Urinary bladder (tissue), 4 donors: ENCODE measurements at places on chromosomes 7 and 10. TPM values are rescaled to one million over a fixed set of nuclear protein-coding genes. Genes with fewer than 3 reads are reported as not detected.

Gene NME8
- total RNA-seq: not detected

Gene NRCAM
- total RNA-seq: 9.7 TPM

Gene PLAU
- total RNA-seq: 9.5 TPM

Gene VGF
- total RNA-seq: not detected

Gene PDE1C
- total RNA-seq: 20.4 TPM

Gene ABCC2
- total RNA-seq: 2.3 TPM

Gene RTKN2
- total RNA-seq: 12.2 TPM

Gene SPDYE11
- not detected for total RNA-seq

Gene AHCYL2
- 20.3 TPM for total RNA-seq

Gene SMKR1
- not detected for total RNA-seq

Gene ST8SIA6
- 3.7 TPM for total RNA-seq

GRCh38 chr7:158461824-158462223, 125.8 kb downstream of the PTPRN2 start:
- DNase-seq: no peak

- no peak for DNase-seq
Measured at GRCh38 chr10:7756360-7756992, 31.3 kb downstream of the KIN start.

DNA sequence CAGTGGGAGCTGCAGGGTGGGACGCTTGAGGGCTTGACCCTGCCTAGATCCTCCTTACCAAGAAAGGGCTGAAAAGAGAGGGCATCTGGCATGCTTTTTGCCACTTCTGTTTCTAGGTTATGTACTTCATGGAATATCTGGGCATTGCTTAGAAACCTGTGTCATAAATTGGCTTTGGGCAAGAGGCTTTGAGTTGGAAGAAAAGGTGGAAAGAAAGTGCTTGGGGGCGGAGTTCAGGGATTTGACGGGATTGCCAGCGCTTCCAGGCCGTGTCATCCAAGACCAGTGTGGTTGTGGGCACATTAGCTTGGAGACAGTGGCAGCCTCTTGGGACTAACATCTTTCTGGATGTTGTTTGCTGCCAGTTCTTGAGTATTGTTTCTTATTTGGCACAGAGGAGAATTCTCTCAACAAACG, 825 bp downstream of the ZNF862 start:
- no peak for DNase-seq

- no peak for DNase-seq
Measured at GRCh38 chr10:83592337-83592935, 546.9 kb upstream of the GHITM start.

- no peak for DNase-seq
Measured at GRCh38 chr10:31188792-31189406, 130.1 kb upstream of the ZEB1 start.

DNA sequence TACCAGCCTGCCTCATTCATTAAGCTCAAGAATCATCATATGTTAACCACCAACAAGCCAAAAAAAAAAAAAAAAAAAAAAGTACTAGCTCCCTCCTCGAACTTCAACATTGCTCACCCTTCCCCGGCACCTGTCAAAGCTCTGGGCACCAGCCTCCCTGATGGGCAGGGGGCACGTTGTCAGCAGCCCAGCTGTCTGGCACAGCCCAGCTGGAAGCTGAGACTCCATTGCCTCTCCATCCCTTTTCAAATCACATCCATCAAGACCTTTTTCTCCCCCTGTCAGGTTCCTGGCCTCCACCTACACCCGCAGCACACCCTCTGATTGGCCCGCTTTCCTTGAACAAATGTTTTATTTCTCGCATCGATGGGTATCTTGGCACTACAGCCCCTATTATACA, 913.3 kb upstream of the AUTS2 start:
- no peak for DNase-seq

- no peak for DNase-seq
Measured at GRCh38 chr10:71933651-71934050, 30.5 kb upstream of the CHST3 start.

GRCh38 chr10:113988535-113988934, 55.1 kb upstream of the ADRB1 start:
- DNase-seq: no peak

DNA sequence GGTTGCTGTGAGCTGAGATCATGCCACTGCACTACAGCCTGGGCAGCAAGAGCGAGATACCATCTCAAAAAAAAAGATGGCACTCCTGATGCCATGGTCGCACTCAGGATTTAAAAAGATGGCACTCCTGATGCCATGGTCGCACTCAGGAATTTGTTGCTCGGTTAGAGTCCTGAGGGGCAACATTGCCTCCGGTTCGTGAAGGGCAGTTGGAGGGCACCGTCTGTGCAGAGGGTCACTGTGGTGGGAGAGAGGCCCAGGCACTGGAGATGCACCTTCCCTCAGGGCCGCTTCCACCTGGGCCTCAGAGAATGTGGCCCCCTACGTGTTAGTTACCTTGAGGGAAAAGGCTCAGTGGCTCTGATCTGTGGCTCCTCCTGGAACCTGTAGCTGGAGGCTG, 18.3 kb downstream of the GTPBP4 start:
- DNase-seq: no peak

DNA sequence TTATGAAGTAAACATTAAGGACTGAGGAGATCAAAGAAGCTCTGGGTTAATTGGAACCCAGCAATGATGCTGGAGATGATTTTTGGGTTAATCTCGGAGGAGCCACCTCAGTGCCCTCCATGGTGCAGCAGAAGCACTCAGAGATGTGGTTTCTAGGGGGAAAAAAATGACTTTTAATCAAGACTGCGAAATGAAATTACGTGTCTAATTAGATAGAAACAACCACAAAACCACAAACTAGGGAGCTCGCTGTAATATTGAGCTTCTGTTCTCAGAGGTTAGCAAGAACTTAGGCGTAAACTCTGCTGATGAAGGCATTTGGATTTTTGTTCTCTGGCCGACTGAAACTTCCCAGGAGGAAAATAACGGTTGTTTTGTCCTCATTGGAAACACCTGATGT, 319.0 kb downstream of the GRID1 start:
- no peak for DNase-seq

- no peak for DNase-seq
Measured at GRCh38 chr10:93495654-93496321, 624 bp upstream of the CEP55 start.

- DNase-seq: no peak
Measured at GRCh38 chr7:50805447-50806125, 22.9 kb upstream of the GRB10 start.

DNA sequence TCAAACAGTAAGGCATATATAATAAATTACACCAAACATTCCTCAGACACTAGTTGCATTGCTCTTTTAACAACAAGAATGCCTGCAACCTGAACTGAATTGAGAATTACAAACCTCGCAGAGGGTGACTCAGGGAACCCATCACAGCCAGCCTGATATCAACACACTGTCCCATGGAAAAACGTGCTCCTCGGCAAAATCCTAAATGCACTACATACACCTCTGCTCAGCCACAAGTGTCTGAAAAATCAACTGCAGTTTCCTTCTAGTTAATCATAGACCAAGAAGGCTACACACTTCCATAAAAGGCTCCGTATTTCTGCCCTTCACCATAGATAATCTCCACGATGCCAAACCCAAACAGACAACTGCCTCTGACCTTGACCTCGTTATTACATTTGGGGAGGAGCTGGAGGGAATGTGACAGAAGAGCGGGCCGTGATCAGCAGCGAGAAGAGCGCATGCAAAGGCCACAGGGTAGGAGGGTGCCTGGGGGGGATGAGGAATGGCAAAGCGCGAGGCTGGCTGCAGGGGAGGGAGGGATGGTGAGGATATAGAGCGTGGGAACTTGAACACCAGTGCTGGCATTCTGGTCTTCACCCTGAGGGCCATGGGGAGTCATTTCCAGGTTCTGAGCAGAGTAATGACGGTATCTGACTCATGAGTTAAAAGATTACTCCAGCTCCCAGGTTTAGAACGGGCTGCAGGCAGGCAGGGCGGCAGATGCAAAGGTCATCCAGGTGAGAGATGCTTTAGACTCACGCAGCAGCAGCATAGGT, 201.9 kb upstream of the FRMD4A start:
- DNase-seq: no peak

- DNase-seq: no peak
Measured at GRCh38 chr7:3767917-3768777, 467.1 kb downstream of the SDK1 start.

- DNase-seq: no peak
Measured at GRCh38 chr7:43394441-43395130, 188.3 kb upstream of the STK17A start.

DNA sequence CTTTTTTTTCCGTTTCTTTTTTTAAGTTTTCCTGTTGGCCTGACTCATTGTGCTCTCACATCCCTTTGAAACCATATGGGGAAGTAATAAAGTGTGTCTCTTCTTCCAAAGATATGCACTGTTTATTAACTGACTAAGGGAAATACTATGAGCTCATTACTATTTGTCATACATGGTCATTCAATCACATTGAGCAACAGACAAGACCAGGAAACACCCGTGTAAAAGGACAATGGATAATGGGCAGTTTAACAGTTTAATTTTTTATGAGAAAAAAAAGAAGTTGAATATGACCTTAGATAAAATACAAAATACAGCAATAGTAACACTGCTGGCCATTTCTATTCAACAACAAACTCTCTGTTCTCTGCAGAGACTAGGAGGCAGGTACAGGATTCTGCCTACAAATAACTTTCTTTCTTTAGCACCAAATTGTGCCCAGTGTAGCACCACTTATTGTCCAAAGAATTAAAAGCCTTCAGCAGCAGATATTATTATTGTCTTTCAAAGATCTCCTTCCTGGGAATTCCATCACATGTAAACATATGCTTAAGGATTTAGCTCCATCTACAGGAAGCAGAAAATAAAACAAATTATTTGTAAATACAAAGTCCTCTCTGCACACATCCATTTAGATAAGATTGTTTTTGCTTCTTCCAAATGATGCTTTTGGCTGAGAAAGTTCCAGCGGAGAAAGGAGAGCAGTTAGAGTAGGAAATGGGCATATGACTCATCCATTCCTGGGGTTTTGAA, 55.0 kb upstream of the AKR1E2 start:
- DNase-seq: peak; percentile 11

GRCh38 chr7:64882341-64883112, 20.5 kb upstream of the ZNF273 start:
- no peak for DNase-seq

DNA sequence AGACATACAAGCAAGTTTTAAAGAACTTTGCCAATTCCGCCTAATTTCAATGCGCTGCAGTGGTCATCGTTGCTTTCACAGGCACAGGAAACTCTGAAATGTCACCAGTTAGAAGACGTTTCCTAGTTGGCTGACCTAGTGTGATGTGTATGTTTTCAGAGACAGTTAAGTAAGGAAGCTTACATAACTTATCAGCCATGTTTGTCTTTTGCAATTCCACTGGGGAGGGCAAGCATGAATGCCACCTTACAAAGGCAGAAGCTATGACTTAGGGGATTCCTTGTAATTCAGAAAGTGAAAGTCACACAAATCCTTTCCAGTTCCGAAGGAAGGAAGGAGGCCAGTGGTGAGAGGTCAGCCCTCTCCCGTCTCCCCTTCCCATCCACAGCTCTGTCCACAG, 15.0 kb upstream of the NPS start:
- DNase-seq: no peak

DNA sequence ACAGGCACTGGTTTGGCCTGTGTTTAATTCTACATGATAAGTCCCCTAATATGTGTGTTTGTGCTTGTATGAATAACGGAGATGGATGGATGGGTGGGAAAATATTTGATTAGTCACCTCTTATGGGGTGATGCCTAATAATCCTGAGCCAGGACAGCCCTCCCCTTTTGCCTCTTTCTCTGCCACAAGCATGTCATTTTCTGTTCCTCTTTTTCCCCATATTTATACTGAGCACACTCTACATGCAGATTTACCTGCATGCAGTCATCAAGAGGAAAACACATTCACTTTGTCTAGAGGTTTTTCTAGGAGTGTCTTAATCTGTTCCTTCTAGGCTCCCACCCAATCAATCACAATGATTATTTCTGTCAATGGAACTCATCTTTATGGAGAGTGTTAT, 111.6 kb upstream of the TBX20 start:
- no peak for DNase-seq

DNA sequence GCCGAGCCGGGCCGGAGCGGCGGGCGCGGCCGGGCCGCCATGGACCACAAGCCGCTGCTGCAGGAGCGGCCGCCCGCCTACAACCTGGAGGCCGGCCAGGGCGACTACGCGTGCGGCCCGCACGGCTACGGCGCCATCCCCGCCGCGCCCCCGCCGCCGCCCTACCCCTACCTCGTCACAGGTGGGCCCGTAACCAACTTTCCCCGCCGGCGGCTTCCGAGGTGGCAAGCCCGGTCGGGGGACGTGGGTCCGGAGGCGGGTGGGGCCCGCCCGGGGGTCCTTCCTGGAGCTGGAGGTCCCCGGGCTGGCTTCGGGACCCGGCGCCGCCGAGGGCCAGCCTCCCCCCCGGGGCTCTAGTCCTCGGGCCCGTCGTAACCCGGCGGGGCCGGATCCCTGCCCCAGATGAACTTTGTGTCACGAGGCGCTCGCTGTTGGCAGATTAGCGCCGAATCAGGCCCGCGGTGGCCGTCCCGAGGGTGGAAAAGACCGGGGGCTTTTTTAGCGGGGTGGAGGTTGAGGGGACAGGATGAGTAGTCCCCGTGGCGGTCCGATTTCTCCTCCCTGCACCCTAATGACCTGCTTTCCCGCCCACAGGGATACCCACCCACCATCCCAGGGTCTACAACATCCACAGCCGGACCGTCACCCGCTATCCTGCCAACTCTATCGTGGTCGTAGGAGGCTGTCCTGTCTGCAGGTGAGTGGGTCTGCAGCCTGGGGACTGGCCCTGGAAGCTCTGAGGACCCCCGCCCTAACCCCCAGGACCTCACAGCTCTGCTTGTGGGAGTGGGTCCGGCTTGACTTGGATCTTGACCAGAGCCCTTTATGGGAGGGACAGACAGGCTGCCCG, 496 bp downstream of the BRI3 start:
- no peak for DNase-seq

- no peak for DNase-seq
Measured at GRCh38 chr10:43078986-43079273, 2.1 kb downstream of the RET start.

GRCh38 chr10:95605163-95605562, 44.0 kb upstream of the SORBS1 start:
- no peak for DNase-seq

GRCh38 chr7:2821842-2822507, 22.1 kb downstream of the GNA12 start:
- no peak for DNase-seq

GRCh38 chr10:44357023-44357540, 27.8 kb downstream of the CXCL12 start:
- DNase-seq: no peak

DNA sequence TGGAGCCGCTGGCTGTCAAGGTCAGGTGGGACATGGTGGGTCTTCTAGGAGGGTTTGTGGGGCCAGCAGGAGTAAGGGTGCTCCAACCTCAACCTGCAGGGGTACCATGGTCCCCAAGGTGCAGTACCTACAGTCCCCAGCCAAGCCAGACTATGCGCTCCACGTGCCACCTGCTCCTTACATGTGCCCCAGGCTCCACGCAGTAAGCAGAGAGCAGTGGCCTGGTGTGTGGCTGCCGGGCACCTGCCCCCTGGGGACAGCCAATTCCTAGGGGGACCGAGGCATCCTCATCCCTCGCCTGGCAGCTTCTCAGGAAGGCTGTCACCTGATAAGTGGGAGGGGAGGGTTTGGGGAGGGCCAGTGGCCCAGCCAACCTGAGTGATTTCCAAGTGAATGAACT, 11.7 kb upstream of the ZNF716 start:
- no peak for DNase-seq
